NCI-H526 treated with DMSO at 0.1 percent for 48 hours (cell line): ENCODE measurements at places on chromosomes 6 and 20.
A peak's percentile ranks its signal among the peaks of the same experiment; 100 is the strongest.

GRCh38 chr6:26054781-26055718, 32.2 kb upstream of the HFE start:
- DNase-seq: peak; percentile 89

- DNase-seq: no peak
Observed at GRCh38 chr20:51979226-51979625, 176.9 kb upstream of the SALL4 start.

- no peak for DNase-seq
Observed at GRCh38 chr6:167547751-167548150, 222.9 kb downstream of the TTLL2 start.

GRCh38 chr20:32079655-32080109, 27.6 kb downstream of the HCK start:
- DNase-seq: no peak

GRCh38 chr20:5153612-5154542, 27.1 kb downstream of the CDS2 start:
- DNase-seq: no peak

GRCh38 chr6:69294407-69294806, 502.4 kb downstream of the LMBRD1 start:
- DNase-seq: no peak

DNA sequence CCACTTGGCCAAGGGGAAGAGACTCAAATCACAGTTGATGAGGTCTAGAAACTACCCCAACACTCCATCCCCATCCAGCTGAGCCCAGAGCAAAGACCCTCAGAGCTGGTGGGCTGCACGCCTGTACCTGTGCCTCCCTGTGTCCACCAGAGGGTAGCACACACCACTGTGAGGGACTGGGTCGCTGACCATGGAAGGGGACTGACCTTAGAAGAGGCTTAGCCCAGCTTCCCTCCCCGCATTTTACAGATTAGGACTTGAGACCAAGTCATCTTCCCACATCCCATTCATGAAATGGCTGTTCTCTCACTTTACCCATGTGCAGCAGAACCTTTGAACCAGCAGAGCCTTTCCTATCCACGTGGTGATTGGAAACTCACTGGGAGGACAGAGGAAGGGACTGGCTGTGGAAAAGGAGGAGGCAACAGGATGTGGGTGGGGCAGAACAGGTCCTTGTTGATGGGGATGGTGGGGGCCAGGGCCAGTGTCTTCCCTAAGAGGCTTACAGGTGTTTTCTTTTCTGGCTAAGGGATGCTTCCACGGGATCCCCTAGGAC, 44.3 kb downstream of the CPXM1 start:
- DNase-seq: no peak

- DNase-seq: no peak
Observed at GRCh38 chr6:150347845-150348244, 21.0 kb upstream of the IYD start.

- peak; percentile 89 for DNase-seq
Observed at GRCh38 chr6:107585815-107586435, 96.0 kb downstream of the SOBP start.
